ENCODE measurements at places on chromosomes 6 and 20.

DNA sequence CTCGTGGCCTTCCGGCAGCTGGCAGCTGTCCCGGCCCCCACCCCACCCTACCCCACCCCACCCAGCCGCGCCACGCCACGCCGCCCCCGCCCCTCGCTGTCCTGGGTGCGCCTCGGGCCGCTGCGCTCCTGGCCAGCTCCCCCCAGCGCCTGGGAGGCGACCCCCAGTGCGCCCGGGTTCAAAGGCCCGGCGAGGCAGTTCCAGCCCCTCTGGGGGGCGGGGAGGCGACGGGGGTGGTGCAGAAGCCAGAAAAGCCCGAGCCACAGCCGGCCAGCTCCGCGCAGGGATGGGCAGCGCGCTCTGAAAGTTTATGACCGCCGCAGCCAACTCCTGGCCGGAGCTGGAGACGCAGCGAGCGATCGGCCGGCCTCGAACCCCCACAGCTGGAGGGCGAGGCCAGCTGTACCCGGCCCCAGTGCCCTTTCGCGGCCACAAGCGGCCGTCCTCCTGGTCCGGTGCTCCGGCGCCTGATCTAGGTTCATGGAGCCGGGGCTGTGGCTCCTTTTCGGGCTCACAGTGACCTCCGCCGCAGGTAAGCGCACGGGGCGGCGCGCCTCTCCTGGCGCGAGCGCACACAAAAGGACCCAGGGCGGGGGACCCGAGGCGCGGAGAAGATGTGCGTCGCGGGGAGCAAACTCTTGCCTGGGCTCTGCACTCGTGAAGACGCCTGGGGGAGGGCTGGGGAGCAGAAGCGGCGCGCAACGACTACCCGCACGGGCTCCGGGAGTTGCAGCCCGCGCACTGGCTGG lies at the start of gene EDN3:
EDN3 (plus strand) TSS at position 279 of the 749 bp plus-strand sequence; CDS start at position 481, 202 bp downstream.
- no peak for DNase-seq

DNA sequence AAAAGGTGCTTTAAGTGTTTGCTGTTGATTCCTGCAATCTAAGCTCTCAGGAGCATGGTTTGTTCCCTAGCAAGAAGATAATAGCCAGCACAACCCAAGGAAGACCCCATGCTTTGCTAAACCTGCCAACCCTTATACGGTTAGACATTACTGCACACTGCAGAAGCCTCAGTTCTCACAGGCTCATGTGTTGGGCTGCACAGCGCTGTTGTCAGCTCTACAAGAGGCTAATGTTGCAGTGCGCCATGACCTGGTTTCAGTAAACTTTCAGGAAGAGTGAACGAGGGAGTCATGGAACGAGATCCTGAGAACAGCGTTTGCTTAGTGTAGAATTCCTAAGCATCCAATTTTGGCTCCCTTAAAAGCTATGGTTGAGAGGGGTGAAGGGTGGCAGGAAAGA lies 218.5 kb downstream of the ARHGAP18 start:
- DNase-seq: no peak

DNA sequence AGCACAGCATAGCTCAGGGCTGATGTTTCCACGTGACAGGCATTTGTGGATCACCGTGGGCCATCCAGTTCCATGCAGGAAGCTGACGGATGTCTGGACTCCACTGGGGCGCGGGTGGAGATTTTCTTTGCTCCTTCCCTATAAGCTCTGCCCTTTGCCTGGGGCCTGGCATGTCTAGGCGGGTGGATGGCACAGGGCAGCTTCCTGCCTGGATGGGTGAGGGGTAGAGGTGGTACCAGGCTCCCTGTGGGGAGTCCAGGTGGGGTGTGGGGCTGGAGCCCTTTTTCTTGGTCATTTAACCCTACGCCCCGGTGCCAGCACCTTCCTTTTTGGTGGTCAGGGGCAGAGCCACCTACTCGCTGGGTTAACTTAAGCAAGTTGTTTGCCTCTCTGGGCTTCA lies 10.4 kb downstream of the FAM110A start:
- no peak for DNase-seq

GRCh38 chr20:9427430-9428291 lies 86.7 kb upstream of the LAMP5 start:
- DNase-seq: no peak

GRCh38 chr6:43887340-43887858 lies 117.4 kb downstream of the VEGFA start:
- no peak for DNase-seq

GRCh38 chr6:4768815-4769214 lies 7.4 kb upstream of the CDYL start:
- no peak for DNase-seq

- DNase-seq: no peak
These were observed 143.7 kb upstream of the PTPN1 start for GRCh38 chr20:50366270-50367103.

- peak; percentile 70 for DNase-seq
These were observed 138.0 kb downstream of the NFATC2 start for GRCh38 chr20:51404297-51405060.

GRCh38 chr6:75202676-75203131 lies 3.1 kb downstream of the COL12A1 start:
- DNase-seq: no peak

- DNase-seq: no peak
These were observed 75.0 kb downstream of the BCKDHB start for GRCh38 chr6:80181352-80182081.

- no peak for DNase-seq
These were observed 7.5 kb downstream of the NFATC2 start for GRCh38 chr20:51535075-51535386.

GRCh38 chr6:166308033-166308768 lies at the start of gene PRR18:
Gene PRR18 (minus strand): TSS chr6:166308392. CDS start chr6:166308142, 250 bp downstream.
- DNase-seq: no peak

GRCh38 chr20:32216179-32217142 lies 8.8 kb downstream of the POFUT1 start:
- DNase-seq: no peak

- DNase-seq: no peak
These were observed 176.4 kb downstream of the ARID1B start for GRCh38 chr6:156953479-156954146.

DNA sequence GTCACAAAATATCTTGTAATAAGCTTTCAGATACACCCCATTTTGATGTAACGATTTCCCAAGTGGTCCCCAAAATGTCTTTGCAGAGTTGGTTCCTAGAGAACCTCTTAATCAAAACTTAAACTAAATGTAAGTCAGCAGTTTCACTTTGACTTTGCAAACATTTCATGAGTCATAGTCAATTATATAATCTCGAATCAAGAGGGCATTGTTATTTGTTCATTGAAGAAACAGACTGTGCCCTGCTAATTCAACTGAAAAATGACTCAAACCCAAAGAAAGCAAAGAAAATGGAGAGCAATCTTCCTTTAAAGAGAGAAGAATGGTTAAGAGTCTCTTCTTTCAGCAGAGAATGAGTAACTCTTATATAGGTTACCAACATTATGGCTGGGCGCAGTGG lies 58.3 kb downstream of the IPCEF1 start:
- DNase-seq: no peak

- no peak for DNase-seq
These were observed 181.0 kb downstream of the JARID2 start for GRCh38 chr6:15426901-15427300.

GRCh38 chr20:13336308-13337089 lies 115.4 kb downstream of the ISM1 start:
- DNase-seq: no peak

GRCh38 chr6:37495244-37495934 lies 4.3 kb downstream of the CCDC167 start:
- no peak for DNase-seq

GRCh38 chr20:10316582-10316981 lies 98.0 kb downstream of the SNAP25 start:
- no peak for DNase-seq

GRCh38 chr6:134436281-134436815 lies 118.4 kb upstream of the SGK1 start:
- peak; percentile 29 for DNase-seq

DNA sequence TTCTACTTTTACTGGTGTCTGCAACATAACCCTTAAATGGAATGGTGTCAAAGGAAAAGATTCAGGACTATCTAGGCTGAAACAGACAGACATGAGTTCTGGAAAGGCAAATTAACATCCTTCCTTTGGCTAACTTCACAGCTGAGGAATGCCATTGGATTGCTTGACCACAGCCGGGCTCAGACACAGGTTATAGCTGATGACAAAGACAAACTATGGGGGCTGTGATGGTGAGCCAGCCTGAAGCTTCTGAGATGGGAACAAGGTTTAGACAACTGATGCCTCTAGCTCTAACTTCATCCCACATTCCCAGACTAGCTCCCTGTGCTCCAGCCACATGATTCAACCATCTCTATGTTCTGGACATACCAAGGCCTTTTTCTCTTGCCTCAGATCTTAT lies 15.3 kb downstream of the POLR1C start:
- no peak for DNase-seq

DNA sequence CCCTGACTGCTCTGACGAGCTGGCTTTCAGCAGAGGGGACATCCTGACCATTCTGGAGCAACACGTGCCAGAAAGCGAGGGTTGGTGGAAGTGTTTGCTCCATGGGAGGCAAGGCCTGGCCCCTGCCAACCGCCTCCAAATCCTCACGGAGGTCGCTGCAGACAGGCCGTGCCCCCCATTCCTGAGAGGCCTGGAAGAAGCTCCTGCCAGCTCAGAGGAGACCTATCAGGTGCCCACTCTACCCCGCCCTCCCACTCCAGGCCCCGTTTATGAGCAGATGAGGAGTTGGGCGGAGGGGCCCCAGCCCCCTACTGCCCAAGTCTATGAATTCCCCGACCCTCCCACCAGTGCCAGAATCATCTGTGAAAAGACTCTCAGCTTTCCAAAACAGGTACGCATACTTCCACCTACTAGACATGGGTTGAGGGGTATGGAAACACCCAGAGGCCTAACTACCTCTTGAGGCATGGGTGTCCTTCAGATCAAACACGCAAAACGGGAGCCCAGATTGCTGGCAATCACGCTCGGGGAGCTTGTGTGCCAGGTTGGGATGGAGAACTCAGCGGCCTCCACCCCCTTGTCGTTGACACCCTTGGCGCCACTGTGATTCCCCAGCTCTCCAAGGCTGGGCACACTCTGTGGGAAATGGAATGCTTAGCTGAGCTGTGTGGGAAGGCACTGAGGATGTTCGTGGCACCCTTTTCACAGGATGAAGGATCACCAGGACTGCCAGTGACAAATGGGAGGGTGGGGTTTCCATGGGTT lies 25.3 kb downstream of the CASS4 start:
- DNase-seq: no peak

GRCh38 chr20:24211972-24212371 lies 223.4 kb upstream of the GGTLC1 start:
- no peak for DNase-seq

DNA sequence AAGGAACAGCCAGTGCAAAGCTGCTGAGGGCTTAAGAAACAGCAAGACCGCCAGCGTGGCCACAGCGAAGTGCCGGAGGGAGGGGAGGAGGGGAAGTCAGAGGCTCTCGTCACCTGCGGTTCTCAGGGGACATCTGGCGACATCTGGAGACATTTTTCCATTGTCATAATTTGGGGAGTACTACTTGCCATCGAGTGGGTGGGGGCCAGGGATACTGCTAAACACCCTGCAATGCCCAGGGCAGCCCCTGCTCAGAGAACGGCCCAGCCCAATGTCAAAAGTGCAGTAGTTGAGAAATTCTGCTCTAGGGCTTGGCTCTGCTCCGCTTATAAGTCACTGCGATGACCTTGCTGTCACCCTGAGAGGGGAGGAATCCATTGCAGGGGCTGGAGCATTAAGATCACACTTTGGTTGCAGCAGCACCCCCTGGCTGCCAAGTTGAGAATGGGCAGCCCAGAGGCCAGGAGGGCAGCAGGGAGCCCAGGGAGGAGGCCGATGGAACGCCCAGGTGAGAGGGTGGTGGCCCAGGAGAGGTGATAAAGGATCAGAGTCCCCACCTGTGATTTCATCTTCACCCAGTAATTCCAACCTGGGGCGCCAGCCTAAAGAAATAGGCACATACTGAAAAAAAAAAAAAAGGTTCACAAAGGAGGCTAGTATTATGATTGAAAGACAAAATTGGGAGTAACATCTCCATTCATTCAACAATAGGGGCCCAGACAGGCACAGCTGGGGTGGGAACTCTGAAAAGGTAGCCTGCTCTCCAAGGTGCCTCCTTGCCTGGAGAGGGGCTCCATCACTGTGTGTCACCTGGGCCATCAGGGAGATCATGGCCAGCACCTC lies 218.2 kb downstream of the BMP7 start:
- DNase-seq: no peak

GRCh38 chr6:20402342-20403069 lies 827 bp downstream of the E2F3 start:
- no peak for DNase-seq

DNA sequence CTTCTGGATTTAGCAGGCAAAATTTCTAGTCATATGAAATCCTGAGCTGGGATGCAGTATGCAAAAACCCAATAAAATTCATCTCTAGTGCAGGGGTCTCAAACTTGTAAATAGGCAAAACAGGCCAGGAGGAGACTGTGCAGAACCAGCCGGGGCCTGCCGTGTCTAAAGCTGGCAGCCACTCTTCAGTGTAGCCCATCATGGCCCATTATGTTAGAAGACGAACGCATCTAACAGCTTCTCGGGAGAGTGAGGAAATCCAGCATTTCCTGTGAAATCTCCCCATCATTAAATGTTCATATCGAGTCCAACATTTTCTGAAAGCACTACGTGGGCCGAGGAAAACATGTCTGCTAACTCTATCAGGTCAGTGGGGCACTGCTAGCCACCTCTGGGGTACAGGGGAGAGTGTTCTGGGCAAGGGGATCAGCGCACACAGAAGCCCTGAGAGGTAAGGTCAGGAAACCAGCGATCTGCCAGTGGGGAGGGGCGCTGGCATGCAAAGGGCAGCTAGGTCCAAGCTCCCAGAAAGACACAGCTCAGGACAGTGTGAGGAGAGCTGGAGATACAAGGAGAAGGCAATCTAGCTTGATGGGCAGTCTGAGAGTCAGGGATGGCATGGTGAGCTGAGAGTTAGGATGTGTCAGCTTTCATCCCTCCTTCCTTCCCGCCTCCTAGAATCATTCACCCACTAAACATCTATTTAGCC lies 144.2 kb downstream of the PREX1 start:
- no peak for DNase-seq

DNA sequence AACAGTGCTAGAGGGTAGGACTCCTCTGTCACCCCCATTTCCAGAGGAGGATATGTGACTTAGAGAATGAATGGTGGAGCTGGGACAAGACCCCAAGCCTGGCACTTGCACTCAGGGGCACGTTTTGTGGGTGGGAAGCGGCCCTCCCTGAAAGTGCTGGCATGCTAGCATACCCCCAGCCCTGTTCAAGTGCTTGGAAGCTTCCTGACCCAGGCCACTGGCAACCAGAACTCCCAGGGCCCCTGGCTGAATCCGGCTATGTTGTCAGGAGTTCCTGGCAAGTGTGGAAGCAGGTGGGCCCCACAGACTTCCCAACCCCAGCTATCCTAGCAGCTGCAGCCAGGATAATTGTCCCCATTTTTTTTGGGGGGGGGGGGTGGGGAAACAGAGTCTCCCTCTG lies 35.6 kb upstream of the TGM2 start:
- DNase-seq: no peak
